Left ventricle myocardium superior (tissue), 1 donor: ENCODE measurements at places on chromosomes 5 and 9. TPM values are rescaled to one million over a fixed set of nuclear protein-coding genes. Genes with fewer than 3 reads are reported as not detected.

DNA sequence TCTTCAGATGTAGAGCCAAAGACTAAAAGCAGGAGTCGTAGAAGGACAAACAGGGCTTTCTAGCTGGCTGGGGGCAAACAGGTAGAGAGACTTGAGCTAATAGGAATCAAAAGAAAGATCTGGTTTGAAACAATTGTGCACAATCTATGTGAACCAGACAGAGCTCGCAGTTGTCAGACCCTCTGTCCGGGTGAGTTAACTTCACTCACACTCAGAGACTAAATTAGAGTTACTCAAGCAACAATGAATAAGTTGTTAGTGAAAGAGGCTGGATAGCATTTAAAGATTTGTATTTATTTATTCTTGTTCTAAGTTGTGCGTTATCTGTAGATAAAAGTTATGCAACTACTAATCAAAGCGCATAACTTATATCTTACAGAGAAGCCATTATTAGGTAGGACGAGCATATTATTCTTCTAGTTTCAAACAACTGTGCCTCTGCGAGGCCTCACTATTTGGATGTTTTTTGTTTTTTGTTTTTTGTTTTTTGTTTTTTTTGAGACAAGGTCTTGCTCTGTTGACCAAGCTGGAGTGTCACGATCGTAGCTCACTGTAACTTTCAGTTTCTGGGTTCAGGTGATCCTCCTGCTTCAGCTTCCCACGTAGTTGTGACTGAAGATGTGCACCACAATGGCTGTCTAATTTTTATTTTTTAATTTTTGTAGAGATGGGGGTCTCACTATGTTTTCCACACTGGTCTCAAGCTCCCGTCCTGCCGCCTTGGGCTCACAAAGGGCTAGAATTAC is 13.2 kb upstream of the LNPEP start:
- DNase-seq: no peak

DNA sequence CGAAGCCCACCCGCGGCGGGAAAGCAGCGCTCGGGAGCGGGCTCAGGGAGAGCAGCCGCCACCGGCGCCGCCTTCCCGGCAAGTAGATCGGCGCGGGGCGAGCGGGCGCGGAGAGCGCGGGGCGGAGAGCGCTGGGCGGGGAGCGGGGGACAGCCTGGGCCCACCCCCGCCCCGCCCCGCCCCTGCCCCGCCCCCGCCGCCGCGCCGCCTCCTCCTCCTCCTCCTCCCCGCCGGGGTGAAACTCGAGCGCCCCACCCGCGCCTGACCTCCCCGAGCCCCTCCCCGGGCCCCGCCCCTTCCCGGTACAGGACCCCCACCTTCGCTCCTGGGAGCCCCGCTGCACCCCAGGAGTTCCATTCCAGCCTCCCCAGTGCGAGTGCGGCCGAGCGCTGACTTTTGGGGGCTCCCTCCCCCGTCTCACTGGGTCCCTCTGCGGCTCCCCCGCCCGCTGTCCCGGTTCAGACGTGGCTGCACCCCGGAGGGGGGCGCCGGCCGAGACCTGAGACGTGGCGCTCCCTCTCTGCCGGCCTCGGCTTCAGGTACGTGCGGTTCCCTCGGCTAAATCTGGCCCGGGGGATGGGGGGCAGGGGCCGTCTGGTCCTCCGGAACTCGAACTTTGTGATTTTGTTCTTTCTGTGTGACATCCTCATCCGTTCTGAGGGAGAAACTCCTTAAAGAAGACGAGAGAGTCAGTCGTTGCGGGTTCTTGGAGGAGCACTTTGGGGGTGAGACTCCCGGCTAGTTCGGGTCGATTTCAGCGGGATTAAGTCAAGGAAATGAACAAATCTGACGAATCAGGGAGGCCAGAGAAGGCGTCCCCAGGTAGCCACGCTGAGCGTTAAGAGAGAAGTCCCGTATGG is at the start of gene SEMA5A:
SEMA5A (minus strand) TSS at position 84 of the 860 bp plus-strand sequence. CDS start 166,129 bp downstream, outside the sequence.
- DNase-seq: peak; percentile 89

GRCh38 chr5:137760719-137761516 is 6.8 kb upstream of the HNRNPA0 start:
- DNase-seq: no peak

GRCh38 chr9:133656211-133657119 is 20.3 kb downstream of the DBH start:
- no peak for DNase-seq

- no peak for DNase-seq
Observed at GRCh38 chr5:76408104-76408654, 5.1 kb downstream of the IQGAP2 start.

- no peak for DNase-seq
Observed at GRCh38 chr5:103801681-103802080, 239.1 kb upstream of the NUDT12 start.

DNA sequence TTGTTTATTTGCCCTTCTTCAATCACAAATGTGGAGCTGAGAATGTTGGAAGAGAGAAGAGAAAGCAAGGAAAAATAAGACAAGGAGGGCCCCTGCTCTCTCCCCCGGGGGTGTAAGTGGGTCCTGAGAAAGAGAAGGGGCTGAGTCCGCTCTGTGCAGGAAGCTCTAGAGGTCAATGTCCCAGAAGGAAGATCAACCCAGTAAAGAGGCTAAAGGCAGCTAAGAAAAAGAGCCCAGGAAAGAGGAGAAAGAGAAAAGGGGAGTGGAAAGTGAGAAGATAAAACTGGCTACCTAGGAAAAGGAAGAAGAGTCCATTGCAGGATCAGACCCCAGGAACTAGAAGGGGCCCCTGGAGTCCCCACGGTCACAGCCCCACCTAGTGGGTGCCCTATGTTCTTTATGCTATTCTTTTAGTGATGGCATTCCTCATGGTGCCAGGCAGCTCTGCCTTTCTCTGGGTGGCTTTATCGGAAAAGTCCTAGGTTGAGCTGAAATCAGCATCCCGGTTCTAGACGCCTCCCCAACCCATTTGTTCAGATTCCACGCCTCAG is 583.4 kb downstream of the ACTL7B start:
- peak; percentile 58 for DNase-seq

- peak; percentile 86 for DNase-seq
Observed at GRCh38 chr5:95857185-95857945, 34.8 kb upstream of the GLRX start.

Gene TRIM7
- total RNA-seq: 20.0 TPM

Gene PDZD2
- 80.1 TPM for total RNA-seq

Gene CCDC152
- total RNA-seq: 0.77 TPM
